Sigmoid colon (tissue), 7 donors: ENCODE measurements at places on chromosomes 5 and 9. TPM values are rescaled to one million over a fixed set of nuclear protein-coding genes. Genes with fewer than 3 reads are reported as not detected.

Gene CD74
- 2,186 TPM for polyA plus RNA-seq

Gene IL9
- polyA plus RNA-seq: not detected

Gene IFNA21
- not detected for polyA plus RNA-seq

Gene HCN1
- polyA plus RNA-seq: under 0.01 TPM

Gene INSL6
- not detected for polyA plus RNA-seq

Gene ANKRD33B
- 0.23 TPM for polyA plus RNA-seq

Gene ANKRD20A1
- under 0.01 TPM for polyA plus RNA-seq

Gene GABBR2
- polyA plus RNA-seq: 0.04 TPM

Gene C9orf57
- polyA plus RNA-seq: not detected
